ENCODE measurements at places on chromosomes 3 and 15.

DNA sequence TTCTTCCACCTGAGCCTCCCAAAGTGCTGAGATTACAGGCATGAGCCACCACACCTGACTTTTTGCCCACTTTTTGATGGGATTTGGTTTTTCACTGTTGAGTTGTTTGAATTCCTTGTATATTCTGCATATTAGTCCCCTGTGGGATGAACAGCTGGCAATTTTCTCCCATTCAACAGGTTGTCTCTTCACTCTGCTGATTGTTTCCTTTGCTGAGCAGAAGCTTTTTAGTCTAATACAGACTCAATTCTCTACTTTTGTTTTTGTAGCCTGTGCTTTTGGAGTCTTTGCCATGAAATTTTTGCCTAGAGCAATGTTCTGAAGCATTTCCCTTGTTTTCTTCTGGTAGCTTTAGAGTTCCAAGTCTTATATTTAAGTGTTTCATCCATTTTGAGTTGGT lies 62.7 kb upstream of the MFGE8 start:
- DNase-seq: no peak

DNA sequence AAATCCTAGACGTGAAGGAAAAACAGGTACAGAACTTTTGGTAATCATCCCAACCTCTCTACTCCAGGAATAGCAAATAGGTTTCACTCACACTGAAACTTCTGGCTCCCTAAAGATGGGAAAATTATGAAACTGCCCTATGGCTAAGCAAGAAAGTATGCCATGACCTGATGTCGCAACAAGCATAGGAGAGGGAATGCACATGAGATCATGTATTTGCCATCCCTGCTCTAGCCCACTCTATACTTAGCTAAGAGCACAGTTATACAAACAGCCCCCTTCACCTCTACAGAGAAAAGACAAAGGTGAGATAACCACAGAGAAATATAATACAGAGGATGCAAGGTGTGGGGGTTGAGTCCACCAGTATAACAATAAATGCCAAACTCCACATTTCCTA lies 102.7 kb downstream of the TBC1D5 start:
- DNase-seq: no peak

DNA sequence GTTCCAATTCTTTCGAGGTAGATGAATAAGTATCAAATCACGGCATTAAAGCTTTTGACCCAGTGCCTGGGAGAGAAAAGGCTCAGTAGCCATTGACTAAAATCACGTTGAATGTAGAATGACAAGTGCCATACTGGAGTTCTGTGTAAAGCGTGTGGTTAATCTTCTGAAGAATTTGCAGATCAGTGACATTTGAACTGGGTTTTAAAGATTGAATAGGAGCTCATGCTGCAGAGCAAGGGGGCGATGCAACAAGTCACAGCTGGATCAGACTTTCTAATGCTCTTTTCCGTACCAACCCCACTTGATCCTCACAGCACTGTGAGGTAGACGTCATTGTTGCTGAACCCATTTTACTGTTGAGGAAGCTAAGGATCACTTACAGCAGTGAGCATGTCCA lies 49.5 kb upstream of the TPM1 start:
- DNase-seq: no peak

- DNase-seq: no peak
These were observed 26.3 kb upstream of the SLC28A2 start for GRCh38 chr15:45225506-45226273.

GRCh38 chr3:40720341-40720740 lies 195.6 kb downstream of the ZNF621 start:
- DNase-seq: no peak

- no peak for DNase-seq
These were observed 87.9 kb downstream of the STT3B start for GRCh38 chr3:31620656-31621055.

DNA sequence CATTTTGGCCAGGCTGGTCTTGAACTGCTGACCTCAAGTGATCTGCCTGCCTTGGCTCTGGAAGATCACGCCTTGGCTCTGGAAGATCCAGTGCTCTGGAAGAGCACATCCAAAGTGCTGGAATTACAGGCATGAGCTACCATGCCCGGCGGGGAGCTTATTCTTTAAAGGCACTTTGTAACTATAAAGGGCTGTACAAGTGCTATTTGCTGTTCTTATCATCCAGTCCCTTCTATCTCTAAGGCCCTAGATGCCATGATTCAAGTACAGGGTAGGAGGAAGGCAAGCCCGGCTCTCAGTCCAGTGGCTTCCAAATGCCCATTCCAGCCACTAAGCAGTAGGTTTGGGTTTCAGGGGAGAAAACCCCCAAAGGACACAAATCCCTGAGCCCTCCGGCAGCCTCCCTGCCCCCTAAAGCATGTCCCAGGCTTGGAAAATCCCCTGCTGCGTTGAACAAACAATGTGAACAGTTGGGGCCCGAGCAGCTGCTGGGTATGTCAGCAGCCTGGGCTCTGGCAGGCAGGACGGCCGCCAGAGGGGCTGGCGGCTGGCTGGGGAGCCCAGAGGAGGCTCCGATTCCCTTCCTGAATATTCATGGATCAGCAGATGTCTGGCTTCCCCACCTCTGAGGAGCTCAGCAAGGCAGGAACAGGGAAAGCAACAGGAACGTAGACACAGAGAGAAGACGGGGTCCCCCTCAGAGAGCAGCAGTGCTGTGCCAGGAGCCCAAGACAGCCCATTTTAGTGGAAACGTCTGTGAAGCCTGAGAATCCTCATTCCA lies 7.7 kb downstream of the IGDCC4 start:
- no peak for DNase-seq

DNA sequence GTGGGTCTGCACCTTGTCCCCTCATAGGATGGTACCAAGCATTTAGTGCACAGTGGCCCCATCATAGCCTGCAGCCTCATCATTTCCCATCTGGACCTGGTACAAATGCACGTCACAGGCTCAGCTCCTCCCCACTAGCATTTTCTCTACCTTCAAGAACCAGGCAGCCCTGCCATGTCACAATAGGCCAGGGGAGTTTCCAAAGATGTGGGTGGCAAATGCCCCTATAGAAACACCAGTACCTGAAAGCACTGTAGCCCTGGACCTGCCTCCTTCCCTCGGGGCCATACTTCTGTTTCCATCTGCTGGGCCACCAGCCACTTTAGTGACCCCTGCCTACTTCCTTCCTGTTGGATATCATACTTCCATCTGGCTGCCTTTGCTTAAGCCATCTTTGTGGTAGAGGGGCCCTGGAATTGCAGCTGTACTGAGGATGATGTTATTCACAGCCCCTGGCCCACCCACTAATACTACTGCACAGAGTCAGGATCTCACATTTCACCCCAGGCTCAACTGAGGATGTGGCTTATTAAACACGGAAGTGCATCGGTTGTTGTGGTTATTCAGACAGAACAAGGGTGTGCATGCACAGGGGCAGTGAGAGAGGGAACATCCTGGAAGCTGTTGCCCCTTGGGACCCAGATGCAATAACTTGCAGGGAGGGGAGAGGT lies 3.8 kb downstream of the TCTA start:
- DNase-seq: peak; percentile 61

DNA sequence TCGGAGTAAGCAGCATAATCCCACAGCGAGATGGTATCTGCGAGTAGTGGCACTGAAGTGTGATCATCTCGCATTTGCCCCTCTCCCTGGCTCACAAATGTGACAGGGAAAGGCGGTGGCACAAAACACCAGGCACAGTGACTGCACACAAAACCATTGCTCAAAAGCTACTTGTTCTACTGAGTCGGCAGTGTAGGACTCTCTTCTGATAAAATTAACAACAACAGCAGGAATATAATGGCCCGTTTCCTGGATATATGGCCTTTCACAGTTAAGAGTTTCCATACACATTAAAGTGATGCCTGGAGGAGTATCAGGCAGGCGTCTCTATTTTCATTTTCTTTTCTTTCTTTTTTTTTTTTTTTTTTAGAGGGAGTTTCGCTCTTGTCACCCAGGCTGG lies 69.0 kb downstream of the MYO1E start:
- DNase-seq: no peak

DNA sequence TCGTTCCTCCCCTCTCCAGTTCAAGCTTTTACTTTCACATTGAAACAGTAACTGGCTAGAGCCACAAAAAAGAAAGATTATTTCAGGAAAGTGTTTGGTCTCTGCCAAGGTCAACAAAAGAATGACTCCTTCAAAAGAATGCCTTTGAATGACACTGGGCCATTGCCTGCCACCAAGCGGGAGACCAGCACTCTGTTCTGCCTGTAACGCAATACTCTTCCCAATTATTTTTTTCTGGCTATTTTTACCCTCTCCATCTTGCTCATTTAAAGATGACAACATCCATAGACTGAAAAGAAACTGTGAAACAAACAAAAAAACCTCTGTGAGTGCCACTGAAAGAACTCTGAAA lies 37.3 kb downstream of the EHHADH start:
- DNase-seq: no peak

- peak; percentile 11 for DNase-seq
These were observed 53.9 kb downstream of the C3orf38 start for GRCh38 chr3:88203642-88204055.

DNA sequence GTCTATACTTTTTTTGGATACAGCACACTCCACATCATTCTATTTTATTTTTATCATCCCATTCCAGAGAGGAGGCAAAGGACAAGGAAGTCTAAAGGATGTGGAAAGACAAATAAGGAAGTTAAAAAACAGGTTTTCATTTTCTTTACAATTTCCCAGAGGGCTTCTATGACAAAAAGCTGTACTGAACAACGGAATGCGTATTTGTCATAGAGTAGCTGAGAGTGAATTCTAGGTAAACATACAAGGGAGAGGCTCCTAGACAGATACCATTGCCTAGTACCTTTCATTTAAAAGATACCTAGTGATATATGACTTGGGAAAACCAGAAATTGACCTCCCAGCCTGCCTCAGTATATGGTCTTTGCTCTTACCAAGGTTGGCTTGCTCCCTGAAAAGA lies 341.7 kb downstream of the FHIT start:
- DNase-seq: no peak

Data from T-helper 17 cell (primary cell).